ENCODE measurements at places on chromosomes 5 and 9.
A peak's percentile ranks its signal among the peaks of the same experiment; 100 is the strongest.

DNA sequence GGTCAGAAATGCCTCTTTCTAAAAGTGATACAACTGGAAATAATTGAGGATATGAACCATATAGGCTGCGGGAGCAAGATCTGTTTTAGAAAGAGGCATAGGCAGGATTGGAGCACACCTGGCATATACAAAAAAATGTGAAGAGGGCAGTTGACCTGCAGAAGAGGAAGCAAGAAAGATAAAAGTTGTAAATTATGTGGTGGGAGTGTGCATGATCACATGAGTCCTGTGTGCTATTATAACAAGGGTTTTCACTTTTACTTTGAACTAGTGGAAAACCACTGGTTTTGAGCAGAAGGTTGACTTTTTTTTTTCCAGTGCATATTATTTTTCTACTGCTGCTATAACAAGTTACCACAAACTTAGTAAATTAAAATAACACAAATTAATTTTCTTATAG is 489.3 kb downstream of the ANXA1 start:
- no peak for DNase-seq

GRCh38 chr5:4411664-4412063 is 728.5 kb upstream of the ADAMTS16 start:
- no peak for DNase-seq

GRCh38 chr5:176527246-176528222 is 9.7 kb downstream of the RNF44 start:
- DNase-seq = no peak

DNA sequence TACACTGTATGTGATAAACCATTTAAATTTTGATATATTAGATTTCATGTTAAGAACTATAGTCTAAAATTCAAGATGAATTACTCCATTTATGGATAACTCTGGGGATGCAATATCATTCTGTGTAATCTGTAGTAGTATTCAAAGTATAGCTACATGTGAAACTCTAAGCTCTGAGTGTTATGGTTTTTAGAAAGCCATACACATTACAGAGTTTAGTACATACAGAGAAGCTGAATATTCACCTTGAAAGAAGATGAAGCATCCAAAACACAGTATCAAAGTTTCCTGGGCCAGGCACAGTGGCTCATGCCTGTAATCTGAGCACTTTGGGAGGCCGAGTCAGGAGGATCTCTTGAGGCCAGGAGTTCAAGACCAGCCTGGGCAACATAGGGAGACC is 25.0 kb downstream of the ABHD17B start:
- no peak for DNase-seq

GRCh38 chr5:12399868-12400267 is 495.6 kb upstream of the CTNND2 start:
- no peak for DNase-seq

- no peak for DNase-seq
These were observed at the start of gene ARL14EPL for GRCh38 chr5:116032094-116032517. ARL14EPL (plus strand) TSS chr5:116032472; CDS start chr5:116051466, 18,994 bp downstream.

DNA sequence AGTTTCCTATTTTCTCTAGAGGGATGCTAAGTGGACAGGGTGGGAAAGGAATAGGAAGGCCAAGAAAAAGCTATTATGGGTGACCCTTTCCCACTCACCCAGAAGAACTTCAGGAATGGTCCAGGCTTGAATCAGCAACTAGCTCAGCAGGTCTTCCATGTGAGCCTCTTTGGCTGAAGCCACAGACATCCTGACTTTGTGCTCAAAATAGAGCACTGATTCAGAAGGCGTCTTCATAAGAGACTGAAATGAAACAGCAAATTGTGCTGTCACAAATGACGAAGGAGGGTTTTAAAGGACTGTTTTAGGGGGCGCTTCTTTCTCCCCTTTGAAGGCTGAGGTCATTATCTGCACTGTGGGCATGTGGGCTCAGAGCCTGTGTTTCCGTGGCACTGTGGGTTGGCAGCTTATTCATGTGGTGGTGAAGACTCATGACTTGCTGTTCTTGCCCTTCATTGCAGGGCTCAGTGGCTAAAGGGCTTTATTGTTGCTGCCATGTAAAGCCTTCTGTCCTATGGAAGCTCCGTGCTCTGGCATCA is 65.8 kb upstream of the NFIL3 start:
- no peak for DNase-seq

DNA sequence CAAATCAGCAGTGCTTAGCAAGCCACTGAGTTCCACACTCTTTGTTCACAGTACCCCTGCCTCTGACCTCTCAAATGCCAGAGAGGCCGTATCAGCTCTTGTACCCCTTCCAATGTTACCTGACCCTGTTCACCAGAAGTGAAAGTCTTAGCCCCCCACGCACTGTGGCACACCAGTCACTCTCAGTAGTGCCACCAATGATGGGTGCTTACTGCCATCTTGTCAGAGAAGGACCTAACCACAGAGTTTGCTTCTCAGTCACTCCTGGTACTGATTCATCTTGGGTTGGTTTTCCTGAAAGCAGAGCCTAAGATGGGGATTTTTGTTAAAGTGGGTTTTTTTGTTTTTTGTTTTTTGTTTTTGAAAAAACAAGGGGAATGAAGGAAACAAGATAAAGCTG is 28.8 kb upstream of the PANK3 start:
- DNase-seq = no peak

GRCh38 chr5:57931807-57932206 is 449.2 kb upstream of the ACTBL2 start:
- no peak for DNase-seq

GRCh38 chr9:72871685-72872084 is 81.2 kb downstream of the ALDH1A1 start:
- DNase-seq = no peak

GRCh38 chr9:108411632-108412031 is 444.2 kb downstream of the ACTL7B start:
- no peak for DNase-seq

DNA sequence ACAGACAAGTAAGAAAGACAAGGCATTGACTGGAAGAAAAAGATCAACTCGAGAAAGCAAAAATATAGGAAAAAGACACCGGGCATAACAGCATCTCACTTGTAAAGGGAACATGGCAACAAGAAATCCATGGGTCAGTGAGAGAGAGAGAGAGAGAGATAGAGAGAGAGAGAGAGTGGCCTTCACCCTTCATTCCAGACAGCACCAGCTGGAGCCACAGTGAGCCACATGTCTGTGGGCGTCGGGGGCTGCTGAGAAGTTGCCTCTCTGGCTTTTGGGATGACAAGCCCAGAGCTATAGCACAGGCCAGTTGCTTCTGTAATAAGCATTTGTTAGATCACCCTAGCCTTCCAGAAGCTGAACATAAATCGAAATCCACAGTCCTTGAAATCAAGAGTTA is 20.3 kb upstream of the ENC1 start:
- DNase-seq = no peak

DNA sequence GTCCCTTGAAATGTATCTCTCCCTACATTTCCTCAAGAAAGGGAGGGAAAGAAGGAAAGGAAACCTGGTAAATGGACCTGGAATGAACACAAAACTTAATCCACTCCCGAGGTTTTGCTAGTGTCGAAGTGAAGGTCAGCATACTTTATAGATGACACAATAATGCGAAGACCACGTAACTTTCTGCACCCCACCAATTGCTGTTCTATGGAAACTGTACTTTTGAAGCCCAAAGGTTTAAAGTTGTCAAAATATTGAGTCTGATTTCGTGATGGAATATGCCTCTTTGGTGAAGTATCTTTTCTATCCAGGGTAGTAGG is 103.7 kb downstream of the SNCAIP start:
- no peak for DNase-seq

GRCh38 chr5:143404416-143405062 is 1.1 kb upstream of the NR3C1 start:
- DNase-seq = peak; percentile 58

DNA sequence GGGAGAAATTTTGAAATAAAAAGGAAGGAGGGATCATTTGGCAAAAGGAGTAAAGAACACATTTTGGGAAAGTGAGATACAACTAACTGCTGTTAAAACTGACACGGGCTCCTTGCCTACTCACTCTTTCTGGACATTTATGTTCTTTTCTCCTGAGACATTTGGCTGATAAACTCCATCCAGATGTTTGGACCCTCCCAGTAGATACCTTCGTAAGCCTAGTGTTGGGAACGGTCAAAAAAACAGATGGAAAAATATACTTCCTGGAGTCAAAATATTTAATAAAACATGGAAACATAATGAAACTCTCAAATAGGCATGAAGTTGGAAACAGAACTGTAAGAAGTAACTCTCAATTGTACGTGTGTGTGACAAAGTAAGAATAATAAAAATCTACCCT is 360.1 kb upstream of the RIOK2 start:
- no peak for DNase-seq

GRCh38 chr5:84292788-84293653 is 91.7 kb downstream of the EDIL3 start:
- no peak for DNase-seq

DNA sequence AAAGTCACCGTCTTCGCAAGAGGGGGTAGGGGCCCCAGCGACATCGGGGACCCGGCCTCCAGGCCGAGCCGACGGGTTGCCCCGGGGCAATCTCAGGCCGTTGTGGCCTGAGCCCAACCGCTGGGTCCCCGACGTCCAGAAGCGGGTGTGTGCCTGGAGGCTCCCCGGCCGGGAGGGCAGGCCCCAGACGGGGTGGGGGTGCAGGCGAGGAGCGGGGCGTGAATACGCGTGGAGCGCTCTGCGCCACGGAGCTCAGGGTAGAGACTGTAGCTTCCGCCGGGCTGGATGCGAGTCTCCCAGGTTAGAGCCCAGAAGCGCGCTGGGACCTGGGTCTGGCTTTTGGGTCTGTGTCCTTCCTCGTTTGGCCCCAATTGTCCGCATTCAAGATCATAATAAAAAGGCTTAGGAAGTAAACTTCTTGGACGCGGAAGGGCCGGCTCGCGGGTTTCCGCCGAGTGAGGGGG is 3.5 kb downstream of the BARX1 start:
- no peak for DNase-seq

GRCh38 chr5:150258130-150258529 is 31.4 kb downstream of the CAMK2A start:
- no peak for DNase-seq

DNA sequence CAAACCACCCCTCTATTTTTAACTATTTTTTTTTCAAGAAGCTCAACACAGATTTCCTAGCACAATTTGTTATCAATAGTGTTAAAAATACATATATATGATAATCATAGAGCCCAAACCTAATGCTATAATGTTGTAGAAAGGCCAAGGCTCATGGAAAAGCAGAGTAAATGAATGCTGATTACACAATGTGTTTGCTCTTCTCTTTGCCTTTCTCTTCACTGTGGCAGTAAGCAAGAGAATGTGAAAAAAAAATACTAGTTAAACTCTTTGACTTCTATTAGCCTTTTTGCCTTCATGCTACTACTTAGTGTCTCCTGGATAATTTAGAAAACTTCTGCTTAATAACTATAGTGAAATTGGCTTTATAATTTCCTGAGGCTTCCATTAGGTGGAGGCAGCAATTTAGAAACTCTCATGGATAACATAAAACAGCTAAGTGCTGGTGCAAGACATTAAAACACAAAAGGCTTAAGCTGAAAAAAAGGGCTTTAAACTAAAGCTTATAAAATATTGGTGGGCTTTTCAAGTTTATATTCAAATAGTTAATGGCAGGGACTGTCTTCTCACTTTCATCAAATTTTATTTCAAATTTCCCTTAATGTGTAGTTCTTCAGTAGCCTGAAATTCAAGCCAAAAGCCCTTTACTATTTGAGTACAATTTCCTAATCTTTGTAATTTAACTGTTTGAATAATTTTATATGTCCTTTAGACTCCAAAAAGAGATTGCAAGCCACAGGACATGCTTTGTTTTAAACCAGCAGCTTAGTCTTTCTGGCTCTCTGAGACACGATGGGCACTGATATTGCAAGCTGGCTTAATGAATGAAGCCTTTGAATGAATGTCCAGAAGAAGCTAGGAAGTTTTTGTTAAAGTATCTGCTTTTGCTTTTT is 2031.8 kb upstream of the CDH6 start:
- no peak for DNase-seq

GRCh38 chr9:95580812-95581761 is 64.3 kb upstream of the PTCH1 start:
- no peak for DNase-seq

DNA sequence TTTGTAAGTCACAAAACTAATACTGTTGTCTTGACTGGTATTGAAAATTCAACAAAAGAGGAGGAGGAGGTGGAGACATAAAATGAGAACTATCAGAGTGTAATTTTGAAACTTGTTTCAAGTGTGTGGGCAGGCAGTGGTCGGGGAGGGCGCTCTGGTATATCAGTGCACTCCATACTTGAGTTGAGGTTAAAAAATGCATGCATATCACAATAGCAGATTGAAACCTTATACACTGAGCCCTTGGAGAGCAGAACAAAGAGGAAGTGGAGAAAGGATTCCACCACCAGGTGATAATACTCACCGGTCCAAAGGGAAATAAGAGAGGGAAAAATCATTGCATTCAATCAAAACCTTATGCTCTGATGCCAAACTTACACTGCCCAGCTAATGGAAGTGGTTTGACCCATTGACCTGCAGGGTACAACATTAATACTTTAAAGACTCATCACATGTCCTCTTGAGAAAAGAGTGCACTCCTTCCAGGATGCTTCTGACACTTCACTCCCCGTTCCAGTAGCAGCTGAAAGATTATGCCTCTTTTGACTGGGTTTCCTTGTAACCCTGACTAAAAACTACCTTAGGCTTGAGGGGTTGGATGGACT is 79.5 kb upstream of the FAM169A start:
- DNase-seq = no peak

DNA sequence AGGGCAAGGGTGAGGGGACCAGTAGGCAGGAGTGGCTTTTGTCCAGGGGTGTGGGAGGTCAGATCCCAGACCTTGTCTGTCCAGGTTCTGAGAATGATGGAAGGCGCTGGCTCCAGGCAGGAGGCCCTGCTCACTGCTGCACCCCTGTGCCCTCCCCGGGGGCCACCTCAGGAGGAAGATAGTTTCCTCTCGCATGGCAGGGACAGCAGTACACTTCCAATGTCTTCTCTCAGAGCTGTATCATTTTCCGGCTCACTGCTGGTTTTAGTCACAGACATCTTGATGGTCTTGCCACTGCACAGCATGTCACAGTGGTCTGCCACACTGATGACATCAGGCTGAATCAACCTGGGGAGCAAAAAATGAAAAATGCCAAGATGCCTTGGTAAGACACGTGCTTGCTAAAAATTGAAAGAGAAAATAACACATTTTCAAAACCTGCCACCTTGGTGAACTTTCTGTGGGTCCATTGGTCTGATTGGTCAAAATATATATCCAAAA is 3.3 kb upstream of the SLC6A3 start:
- DNase-seq = peak; percentile 29

- no peak for DNase-seq
These were observed 104.3 kb downstream of the PDE4D start for GRCh38 chr5:59789197-59789596.

DNA sequence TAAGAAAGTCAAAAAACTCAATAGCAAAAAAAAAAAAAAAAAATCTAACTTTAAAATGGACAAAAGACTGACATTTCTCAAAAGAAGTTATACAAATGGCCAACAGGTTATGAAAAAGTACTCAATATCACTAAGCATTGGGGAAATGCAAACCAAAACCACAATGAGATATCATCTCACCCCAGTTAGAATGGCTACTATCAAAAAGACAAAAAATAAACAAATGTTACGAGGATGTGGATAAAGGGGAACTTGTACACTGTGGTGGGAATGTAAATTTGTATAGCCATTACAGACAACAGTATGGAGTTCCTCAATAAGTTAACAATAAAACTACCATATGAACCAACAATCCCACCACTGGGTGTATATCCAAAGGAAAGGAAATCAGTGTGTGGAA is 37.2 kb downstream of the ENC1 start:
- no peak for DNase-seq

GRCh38 chr9:98977246-98977714 is 33.6 kb downstream of the COL15A1 start:
- no peak for DNase-seq

- DNase-seq = no peak
These were observed 3.0 kb upstream of the ANKRD31 start for GRCh38 chr5:75239681-75240080.

- no peak for DNase-seq
These were observed 145.6 kb upstream of the TSLP start for GRCh38 chr5:110925916-110926315.

Measured in ecto neural progenitor cell (in vitro differentiated cells).